Activated CD4-positive, alpha-beta T cell treated with anti-CD3 and anti-CD28 coated beads for 36 hours (primary cell): ENCODE measurements at places on chromosomes 1 and 21.

- no peak for DNase-seq
These were observed 356.1 kb downstream of the OMA1 start for GRCh38 chr1:58190267-58190988.

DNA sequence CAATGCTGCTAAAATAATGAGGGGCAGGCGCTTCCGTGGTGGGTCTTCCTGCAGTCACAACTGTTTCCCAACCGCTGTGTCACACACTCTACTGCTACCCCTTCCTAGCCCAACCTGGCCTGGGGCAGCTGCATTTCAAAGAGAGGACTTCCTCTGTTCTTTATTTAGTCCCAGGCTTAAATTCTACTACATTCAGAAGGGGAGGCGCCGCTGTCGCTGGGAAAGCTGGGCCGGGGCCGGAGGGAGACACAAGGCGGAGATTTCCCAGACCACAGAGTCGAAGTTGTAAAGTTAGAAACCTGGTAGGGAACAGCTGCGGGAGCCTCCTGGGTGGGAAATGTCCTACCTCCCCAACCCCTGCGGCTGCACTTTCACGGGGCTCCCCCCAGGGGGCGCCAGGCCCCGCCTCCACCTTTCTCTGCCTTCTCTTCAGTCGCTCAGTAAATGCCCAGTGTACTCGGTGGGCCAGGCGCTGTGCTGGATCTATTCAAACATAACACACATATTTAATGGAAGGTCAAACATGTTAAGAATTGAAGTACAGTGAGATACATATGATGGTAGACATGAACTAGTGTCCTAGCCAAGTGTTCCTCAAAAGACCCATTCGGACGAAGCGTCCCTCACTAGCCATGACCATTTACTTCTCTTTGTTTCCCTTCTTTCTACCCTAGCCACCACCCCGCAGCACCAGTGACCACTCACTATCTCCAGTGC, 23.1 kb downstream of the DYRK3 start:
- DNase-seq = peak; percentile 72

- DNase-seq = no peak
These were observed 50.7 kb upstream of the KCNE2 start for GRCh38 chr21:34313116-34313515.

GRCh38 chr1:182173808-182174512, 112.4 kb upstream of the ZNF648 start:
- DNase-seq = no peak

- no peak for DNase-seq
These were observed 10.0 kb downstream of the MKNK1 start for GRCh38 chr1:46594063-46594462.
